ENCODE measurements at places on chromosomes 7 and 10.

DNA sequence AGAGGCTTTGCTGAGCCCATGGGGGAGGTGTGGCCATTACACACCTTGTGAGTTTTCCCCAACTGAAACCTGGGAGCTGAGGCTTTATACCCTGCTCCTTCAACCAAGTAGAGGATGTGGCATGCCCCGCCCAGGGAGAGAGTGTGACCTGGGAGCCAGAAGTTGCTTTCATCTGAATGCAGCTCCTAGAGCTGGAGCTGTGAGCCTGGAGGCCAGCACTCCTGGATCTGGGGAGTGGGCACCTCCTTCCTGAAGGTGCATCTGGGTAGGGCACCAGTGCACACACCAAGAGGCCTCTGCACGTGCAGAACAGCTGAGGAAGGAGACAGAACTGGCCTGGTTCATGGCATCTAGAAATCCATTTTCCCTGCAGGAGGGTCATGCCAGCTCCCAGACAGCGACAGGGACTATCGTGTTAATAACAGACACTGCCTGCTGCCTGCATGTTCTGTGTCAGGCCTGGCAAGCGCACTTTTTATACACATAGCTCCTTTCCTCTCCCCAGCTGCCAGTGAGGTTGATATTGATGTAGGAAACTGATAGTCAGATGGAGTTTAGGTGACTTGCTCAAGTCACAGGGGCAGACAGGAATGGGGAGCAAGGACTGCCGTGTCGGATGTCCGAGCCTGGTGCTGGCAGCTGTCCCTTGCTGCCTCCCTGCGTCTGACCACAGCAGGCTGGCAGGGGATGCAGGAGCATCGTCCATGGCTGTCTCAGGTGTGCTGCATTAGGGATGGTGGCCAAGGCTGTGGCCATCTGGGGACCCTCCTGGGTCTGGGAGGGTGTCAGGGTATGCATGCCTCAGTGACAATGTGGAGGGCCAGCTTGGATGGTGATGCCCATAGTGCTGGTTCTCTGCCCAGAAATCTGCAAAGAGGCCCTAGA lies 189.9 kb upstream of the CXCL12 start:
- no peak for DNase-seq

GRCh38 chr7:55539380-55539779 lies 32.9 kb downstream of the VOPP1 start:
- no peak for DNase-seq

DNA sequence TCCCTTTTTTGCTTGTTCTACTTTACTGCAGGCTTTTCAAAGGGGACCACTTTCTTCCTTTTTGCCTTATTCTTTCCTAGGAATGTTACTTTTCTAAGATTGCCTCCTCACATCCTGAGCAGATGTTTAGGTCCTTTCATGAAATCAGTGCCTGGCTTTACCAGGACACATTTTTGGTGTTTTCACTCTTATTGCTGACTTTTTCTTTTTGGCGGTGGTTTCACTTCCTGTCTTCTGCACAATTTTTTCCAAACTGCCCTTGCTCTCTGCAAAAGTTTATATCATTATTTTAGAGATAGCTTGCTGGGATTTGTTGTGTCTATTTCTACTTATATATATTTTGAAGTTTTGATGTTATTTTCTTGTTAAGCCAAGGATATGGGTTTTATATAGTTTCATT lies 332.2 kb upstream of the MTPN start:
- no peak for DNase-seq

GRCh38 chr7:36663481-36663880 lies 60.8 kb downstream of the AOAH start:
- no peak for DNase-seq

DNA sequence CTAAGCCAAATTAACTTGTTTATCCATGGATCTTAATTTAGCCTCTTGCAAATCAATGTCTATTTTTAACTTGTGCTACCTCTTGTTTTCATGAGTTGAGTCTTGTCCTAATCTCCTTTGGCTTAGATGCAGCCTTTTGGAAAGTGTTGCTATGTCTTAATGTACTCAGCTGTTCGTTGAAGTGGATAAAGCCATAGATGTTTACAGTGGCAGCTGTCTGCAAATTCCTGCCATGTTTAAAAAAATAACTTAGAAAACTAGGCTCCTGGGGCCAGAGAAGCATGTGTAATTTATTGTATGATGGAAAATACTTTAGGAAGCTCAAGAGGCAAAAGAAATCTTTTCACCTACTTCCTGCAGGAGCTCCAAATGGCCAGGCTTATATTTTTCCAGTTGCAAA lies 253.1 kb upstream of the RHOBTB1 start:
- DNase-seq = no peak

DNA sequence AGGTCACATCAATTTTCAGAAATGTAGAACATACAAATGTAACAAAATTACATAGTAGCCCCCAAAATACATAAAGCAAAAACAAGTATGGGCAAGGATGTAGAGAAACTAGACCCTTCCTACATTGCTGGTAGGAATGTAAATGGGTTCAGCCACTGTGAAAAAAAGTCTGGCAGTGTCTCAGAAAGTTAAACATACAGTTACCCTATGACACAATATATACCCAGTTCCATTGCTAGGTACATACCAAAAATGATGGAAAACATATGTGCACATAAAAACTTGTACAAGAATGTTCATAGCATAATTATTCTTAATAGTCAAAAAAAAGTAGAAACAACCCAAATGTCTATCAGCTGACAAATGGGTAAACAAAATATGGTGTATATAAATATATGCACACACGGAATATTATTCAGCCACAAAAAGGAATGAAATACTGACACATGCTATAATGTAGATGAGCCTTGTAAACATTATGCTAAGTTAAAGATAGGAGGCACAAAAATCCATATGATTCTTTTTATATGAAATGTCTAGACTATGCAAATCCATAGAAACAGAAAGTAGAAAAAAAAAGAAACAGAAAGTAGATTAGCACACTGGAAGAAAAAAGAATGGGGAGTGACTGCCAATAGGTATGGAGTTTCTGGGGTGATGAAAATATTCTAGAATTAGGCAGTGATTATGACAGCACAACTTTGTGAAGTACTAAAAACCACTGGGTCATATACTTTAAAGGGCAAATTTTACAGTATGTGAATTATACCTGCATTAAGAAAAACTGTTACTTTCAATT lies 13.5 kb downstream of the HERPUD2 start:
- DNase-seq = no peak

DNA sequence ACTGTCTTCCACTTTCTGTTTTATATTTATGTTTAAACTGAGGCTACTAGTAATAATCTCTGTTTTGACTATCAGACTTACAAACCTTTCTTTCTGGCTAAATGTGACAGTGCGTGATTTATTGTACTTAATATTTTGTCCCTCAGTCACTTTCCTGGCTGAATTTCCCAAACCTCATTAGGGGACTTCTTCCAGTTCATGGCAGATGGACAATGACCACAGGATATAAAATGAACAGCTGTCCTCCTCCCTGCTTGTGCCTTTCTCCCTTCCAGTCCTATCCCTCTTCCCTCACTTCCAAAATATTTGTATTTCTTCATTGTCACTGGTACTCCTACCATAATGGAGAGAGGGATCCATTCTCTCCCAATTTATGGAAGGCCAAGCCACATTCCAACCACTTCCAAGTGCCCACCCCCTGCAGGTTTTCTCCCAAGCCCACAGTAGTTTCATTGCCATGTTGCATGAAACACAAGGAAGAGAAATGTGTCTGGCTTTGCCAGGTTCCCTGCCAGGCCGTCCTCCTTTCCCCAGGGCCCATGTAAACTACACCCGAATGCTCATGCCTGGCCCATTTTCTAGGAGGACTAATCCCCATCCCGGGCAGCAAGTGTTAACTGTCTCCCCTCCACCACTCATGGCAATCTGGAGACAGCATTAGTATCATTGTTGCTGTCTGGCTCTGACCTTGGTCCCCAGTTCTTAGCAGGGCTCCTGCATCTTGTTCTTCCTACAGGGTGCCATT lies 269.5 kb upstream of the SLC26A5 start:
- no peak for DNase-seq

GRCh38 chr10:96415891-96416554 lies 57.2 kb upstream of the OPALIN start:
- DNase-seq = no peak

GRCh38 chr7:5584096-5584495 lies 160.5 kb upstream of the TNRC18 start:
- DNase-seq = no peak

DNA sequence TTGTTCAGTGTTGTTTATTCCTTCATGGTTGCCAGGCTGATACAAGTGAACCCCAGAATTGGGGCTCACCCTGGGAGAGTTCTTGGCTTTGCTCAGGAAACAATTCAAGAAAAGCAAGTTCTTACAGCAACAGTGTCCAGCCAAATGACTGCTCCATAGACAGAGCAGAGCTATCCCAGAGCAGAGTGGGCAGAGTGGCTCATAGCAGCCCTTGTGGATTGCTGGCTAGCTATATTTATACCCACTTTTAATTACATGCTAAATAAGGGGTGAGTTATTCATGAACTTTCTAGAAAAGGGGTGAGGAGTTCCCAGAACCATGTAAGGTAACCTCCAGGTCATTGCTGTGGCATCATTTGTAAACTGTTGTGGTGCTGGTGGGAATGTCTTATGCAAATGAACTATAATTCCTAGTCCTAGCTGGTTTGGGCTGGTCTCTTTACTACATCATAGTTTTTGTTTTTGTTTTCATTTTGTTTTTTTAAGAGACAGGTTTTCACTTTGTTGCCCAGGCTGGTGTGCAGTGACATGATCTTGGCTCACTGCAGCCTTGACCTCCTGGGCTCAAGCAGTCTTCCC lies 59.9 kb upstream of the HBP1 start:
- DNase-seq = no peak

GRCh38 chr10:88372051-88372715 lies 210.9 kb downstream of the RNLS start:
- DNase-seq = no peak

DNA sequence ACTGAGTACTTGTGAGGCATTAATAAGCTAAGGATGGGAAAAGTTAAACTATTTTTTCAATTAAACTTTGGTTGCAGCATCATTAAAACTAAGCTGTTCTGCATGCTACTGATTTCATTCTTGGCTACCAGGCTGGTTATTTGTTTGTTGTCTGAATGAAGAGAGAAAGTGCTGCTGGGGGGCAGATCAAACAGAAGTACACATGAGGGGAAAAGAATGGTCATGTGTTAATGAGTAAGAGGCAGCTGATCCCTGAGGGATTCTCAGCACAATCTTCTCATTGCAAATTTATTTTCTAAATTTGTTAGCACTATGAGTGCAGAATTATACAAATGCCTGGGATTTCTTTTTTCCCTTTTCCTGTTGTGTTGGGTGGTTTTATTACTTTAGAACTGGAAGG lies 213.2 kb upstream of the HPS1 start:
- no peak for DNase-seq

DNA sequence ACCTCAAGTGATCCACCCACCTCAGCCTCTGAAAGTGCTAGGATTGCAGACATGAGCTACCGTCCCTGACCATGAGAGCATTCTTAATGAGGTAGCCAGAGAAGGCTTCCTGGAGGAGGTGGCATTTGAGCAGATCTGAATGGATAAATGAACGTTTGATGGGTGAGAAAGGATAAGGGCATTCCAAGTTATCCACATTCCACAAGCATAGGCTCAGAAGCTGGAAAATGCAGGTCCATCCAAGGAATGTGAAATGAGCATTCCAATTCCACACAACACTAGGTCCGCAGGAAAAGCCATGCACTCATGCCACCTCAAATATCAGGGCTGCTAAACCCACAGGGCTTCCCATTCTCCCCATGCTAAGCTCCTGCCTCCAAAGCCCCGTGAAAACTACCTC lies 17.0 kb downstream of the TMEM130 start:
- no peak for DNase-seq
